Right lobe of liver (tissue), 6 donors: ENCODE measurements at places on chromosomes 11 and 22.

- no peak for DNase-seq
These were observed at the start of gene CD6 for GRCh38 chr11:60971520-60971919. Gene CD6, plus strand, starts transcription at chr11:60971680. Its CDS starts 186 bp downstream, at chr11:60971866.

GRCh38 chr22:29204455-29205183 is 1.1 kb upstream of the EMID1 start:
- no peak for DNase-seq

GRCh38 chr22:39908136-39908535 is 7.3 kb downstream of the GRAP2 start:
- no peak for DNase-seq

DNA sequence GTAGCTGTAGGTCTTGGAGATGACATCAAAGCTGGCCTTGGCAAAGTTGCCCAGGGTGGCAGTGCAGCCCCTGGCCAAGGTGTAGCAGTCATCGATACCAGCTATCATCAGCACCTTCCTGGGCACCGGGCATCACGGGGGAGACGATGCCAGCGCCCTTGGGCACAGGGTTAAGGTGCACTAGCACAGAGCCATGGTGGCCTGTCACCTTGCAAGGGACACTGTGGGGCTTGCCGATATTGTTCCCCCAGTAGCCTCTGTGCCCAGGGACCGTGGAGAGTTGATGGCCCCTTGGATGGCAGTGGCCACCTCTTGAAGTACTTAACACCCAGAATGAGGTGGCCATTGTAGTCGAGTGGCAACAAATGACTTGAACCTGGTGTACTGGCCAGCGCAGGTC is 44.4 kb upstream of the FTH1 start:
- DNase-seq, result no peak

GRCh38 chr11:118928870-118929500 is 3.3 kb upstream of the BCL9L start:
- DNase-seq, result peak; percentile 84

GRCh38 chr11:17286332-17286731 is 9.8 kb downstream of the NUCB2 start:
- DNase-seq, result no peak
